A172 (cell line): ENCODE measurements at places on chromosomes 16 and 17. TPM values are rescaled to one million over a fixed set of nuclear protein-coding genes. Genes with fewer than 3 reads are reported as not detected.
A peak's percentile ranks its signal among the peaks of the same experiment; 100 is the strongest.

DNA sequence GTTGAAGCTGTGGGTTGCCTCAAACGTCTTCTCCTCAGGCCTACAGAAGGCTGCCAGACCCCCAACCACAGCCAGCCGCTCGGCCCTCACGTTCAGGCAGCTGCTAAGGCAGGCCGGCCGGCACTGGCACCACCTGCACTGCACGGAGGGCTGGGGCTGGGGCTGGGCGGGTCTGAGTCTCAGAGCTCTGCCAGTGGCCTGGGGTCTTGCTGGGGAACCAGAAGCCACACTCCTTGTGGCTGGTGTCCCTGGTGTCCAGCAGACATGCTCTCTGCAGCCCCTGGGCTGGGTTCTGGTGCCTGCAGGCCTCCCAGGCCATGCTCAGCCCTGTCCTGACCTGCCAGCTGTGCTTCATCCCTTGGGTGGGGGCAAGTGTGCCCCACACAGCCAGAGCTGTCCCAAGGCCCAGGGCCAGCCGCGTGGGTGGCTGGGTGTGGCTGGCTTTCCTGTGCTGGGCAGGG, 42.0 kb downstream of the BAHCC1 start:
- no peak for DNase-seq

- no peak for DNase-seq
Measured at GRCh38 chr16:83914091-83914710, 15.3 kb downstream of the MLYCD start.

Gene VMP1
- total RNA-seq: 345 and 392 TPM in 2 replicates

Gene ORC6
- 65.1 and 72.3 TPM in 2 replicates for total RNA-seq

GRCh38 chr16:47045023-47045422, 71.5 kb upstream of the DNAJA2 start:
- DNase-seq: no peak

DNA sequence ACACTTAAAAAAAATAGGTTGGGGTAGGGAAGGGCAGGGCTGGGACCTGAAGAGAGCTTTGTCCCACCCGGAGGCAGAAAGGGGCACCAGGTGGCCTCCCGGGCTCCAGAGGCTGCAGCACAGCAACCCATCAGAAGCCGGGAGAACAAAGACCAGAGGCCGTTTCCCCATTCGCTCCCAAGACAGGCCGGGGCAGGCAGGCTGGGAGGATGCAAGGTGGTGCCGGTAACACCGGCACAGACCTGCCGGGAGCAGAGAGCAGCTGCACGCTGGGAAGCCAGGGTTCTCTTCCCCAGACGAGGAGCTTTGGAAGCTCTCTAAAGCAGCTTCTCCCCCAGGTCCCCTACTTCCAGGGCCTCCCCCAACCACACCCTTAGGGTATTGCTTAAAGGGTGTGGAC, 5.6 kb downstream of the PPL start:
- no peak for DNase-seq

GRCh38 chr17:42403150-42403549, 14.9 kb upstream of the STAT3 start:
- no peak for DNase-seq

DNA sequence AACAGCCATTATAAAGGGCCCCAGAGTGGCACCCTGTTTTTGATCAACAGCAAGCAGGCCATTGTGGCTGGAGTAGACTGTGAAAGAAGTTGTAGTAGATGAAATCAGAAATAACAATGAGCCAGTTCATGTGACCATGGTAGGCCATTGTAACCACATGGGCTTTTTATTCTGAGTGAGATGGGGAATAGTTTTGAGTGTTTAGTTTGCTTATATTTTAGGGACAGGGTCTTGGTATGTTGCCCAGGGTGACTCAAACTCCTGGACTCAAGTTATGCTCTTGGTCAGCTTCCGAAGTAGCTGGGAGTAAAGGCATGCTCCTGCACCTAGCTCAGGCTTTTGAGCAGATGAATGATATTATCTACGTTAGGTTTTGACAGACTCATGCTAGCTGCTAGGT, 12.0 kb downstream of the CBFB start:
- DNase-seq: no peak

- DNase-seq: no peak
Measured at GRCh38 chr16:55003916-55004315, 73.3 kb downstream of the IRX5 start.

DNA sequence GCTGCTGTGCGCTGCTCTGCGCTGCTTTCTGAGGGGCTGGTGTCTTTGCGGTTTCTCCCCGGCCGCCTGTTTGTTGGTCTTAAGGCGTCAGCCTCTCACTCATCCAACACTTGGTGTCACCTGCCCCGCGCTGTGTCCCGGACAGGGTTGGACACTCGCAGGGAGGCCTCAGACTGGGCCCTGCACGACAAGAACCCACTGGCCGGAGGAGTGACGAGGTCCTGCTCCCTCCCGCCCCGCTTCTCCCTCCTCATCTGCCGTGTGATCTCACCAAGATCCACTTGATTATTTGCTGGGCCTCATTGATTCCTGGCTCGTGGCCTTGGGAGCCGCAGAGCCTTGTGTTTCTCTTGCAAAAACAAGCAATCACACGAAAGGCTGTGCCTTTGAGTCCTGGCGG, 56.6 kb downstream of the PRMT7 start:
- no peak for DNase-seq

GRCh38 chr16:22924492-22924891, 110.5 kb downstream of the HS3ST2 start:
- no peak for DNase-seq

DNA sequence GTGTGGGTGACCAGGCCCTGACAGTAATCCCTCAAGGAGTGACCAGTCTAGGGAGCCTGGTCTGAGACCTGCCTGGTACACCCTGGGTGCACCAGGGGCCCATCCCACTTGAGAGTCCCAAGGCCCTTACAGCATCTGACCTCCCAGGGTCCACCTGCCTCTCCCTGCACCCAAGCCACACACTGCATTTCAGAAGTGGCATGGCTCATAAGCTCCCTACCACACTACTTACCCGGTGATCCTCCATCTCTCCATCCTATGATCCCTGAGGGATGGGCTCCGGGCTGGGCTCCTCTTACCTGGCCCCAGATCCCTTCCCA, 40.6 kb downstream of the LGALS9 start:
- no peak for DNase-seq

GRCh38 chr17:37060928-37061327, 112.2 kb downstream of the AATF start:
- no peak for DNase-seq

- DNase-seq: peak; percentile 78
Measured at GRCh38 chr17:2244545-2245525, 58.8 kb downstream of the SMG6 start.

DNA sequence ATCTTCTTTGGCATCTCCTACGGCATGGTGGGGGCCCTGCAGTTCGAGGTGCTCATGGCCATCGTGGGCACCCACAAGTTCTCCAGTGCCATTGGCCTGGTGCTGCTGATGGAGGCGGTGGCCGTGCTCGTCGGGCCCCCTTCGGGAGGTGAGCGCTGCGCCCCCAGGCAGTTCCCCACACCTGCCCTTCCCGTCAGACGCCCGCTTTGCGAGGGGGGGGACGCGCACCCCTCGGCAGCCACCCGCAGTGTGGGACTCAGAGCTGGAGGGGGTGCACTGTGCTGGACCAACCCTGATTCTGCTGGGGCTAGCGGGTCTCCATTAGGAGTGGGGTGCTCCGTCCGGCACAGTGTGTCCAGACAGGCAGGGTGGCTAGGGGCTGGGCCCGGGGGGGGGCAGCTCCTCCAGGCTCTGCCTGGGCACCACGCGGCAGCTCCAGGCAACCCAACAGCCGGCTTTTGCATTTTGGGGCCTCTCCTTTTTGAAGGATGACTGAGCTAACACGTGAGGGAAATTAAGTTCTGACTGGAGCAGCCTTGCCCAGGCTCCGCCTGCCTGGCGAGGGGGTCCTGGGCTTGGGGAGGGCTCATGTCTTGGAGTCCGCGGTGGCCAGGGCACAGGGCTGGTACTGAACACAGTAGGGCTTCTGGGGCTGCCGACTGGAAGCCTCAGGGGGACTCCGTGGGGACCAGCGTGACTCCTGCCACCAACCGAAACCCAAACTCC, 9.1 kb downstream of the SLC16A3 start:
- DNase-seq: no peak

GRCh38 chr17:41571561-41572434, at the start of gene KRT9:
Gene KRT9 (minus strand): TSS chr17:41572059. CDS start chr17:41571992, 67 bp downstream.
- DNase-seq: no peak

DNA sequence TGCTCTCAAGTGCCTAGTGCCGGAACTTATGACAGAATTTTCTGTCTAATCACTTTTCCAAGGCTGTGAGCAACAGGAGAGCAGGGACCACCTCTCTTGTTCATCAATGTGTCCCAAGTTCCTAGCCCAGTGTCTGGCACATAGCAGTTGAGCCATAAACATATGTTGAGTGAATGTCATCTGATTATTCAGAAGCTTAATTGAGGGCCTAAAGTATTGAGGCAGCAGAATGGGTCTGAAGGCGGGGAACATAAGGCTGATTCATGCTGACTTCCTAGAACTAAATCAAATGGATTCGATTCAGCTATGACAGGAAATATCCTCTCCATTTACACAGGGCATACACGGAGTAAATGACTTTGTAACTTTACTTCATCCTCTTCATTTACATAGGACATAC, 438.0 kb upstream of the ZFHX3 start:
- no peak for DNase-seq

Gene MT1G
- not detected in 2 replicates for total RNA-seq
